GF-D8 (cell line): ENCODE measurements at places on chromosomes 1 and 21.

DNA sequence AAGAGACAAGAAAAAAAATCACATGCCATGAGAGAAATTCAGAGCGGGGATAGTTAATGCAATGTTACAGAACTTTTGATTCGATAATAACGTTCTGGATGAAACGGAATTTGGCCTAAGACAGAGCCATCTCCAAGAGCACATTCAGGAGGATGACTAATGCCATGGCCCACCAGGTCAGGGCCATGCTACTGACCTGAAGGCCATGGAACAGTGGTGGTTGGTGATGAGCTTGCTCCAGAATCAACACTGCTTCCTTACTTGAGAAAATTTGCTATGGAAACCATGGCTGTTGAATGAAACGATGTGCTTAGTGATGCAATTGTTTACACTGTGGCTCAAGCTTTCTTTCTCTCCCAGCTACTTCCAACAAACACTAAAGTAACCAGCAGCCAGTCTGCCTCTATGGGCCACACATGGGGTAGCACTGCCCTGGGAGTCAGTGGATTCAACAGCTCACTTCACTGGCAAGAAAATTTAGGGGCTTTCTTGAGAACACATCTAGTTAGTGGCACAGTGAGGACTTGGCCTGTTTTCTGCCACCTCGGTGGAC is 299.1 kb downstream of the PCP4 start:
- DNase-seq, result no peak

- no peak for DNase-seq
Measured at GRCh38 chr1:204711103-204711946, 25.8 kb upstream of the LRRN2 start.

DNA sequence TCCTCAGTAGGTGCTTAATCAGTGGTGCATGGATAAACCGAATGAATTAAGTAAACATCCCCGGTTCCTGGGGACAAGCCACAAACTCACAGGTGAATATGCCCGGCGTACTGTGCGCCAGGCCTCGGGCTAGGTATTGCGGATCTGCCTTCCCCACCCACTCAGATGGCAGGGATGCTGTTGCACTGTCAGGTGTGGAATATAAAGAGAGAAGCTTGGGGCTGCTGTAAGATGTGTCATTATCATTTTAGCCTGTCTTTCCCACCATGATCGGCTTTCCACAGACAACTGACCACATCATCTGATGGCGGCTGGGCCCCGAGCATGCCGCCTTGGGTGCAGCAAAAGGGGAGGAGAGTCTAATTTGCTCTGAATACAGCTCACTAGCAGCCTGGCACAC is 45.4 kb upstream of the LRP8 start:
- no peak for DNase-seq

DNA sequence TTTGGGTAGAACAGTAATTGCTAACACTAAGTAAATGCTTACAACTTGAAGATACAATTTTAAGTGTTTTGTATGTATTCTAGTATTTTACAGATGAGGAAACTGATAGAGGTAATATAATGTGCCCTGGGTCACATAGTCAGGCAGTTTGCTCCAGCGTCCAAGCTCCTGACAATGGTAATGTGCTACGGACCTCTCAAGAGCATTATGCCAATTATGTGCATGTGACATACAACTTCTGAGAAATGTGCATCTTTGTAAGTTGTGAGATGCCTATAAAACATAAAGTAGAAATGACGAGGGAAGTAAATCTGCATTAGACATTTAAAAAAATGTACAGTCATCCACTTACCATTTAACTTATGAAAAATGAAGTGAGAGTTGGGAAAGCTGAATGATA is 186.8 kb downstream of the LRRC7 start:
- no peak for DNase-seq

GRCh38 chr1:56639211-56639610 is 5.9 kb upstream of the PRKAA2 start:
- no peak for DNase-seq

DNA sequence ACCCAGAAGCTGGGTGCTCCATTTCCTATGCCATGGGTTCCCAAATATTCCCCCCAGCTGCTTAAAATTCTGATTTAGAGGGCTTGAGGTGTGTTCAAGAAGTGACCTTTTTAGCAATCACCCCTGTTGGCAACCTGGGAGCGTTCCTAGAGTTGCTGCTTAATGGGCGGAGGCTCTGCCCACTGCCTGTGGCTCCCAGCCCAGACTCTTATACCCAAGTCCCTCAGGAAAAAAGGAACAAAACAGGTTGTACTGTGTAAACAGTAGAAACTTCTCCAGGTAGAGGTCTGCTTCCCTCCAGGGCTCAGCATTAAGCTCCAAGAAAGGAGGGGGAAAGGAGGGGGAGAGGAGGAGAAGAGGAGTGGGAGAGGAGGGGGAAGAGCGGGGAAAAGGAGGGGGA is 14.6 kb upstream of the TENT5C start:
- DNase-seq, result no peak

DNA sequence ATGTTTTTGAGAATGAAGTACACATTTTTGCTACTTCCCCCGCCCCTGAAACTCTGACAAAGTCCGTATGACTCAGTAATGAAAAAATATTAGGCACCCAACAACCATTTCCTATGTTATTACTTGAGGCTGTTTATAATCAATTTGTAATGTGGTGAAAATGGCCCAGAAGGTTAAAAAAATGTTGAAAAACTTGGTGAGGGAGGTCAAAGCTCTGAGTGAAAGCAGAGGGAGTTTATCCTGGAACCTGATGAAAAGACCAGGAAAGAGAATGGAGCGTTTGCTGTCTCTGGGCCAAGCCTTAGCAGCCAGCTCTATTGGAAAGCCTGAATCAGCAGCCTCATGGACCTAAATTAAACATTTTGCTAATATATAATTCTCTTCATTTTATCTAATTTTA is 367.7 kb upstream of the NEGR1 start:
- DNase-seq, result no peak

DNA sequence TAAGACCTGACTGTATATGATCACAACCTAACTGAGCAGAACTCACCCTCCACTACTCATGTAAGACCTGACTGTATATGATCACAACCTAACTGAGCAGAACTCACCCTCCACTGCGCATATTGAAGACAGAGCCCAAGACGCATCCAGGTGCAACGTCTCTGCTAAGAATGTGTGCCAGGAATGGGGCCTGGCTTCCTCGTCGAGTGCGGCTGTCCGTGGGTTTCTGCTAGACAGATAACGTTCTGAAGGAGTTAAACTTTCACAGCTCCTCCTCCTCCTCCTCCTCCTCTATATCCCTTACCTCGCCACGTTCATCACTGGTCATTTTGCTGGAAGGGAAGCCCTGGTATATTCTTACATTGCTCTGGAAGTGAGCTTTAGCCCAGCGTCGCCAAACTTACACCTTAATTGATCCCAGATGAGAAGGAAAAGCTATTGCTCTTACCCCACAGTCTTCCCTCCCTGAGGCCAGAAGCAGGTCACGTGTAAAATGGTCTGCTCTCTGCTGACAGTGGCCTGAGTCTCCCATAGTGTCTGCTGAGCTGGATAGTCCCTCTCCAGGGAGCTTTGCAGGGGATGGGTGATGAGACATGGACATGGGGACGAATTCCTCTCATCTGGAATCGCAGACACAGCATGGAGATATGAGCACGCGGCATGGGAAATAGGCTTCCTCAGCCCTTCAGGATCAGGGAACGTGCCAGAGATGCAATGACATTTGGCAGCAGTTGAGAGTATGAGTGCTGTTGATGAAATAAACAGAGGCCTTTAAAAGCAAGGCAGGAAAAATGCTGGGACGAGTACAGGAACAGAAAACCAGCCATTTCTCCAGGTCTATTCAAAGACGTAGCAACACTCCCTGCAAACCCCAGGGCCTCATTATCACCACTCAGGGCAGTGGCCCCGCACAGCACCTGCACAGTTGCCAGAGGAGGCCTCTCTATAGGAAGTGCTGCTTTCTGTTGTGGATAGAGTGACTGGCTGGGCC is 528.1 kb downstream of the KIF26B start:
- DNase-seq, result no peak

DNA sequence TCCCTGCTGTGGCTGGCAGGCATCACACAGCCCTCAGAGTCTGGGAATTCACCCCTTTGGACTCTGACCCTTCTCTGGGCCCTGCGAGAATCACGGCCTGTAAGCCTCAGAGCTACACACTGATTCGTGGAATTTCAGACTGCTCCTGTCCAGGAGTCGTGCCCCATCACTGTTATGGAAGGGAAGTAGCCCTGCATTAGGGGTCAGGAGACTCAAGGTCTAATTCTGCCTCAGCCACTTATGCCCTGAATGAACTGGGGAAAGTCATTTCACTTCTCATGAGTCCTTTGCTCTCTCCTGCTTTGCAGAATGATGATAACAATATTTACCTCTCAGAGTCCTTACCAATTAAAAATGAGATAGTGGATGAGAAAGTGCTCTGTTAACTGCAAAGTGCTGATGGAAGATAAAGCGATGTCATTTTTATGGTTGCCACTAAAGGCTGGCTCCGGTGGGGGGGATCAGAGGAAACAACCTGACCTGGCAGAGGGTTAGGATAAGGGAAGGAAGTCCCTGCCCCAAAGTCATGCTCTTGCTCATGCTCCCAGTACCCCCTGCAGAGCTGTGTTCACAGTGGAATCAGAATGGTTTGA is 148.6 kb upstream of the CD34 start:
- no peak for DNase-seq

- no peak for DNase-seq
Measured at GRCh38 chr1:30765556-30766434, 8.2 kb upstream of the LAPTM5 start.

- no peak for DNase-seq
Measured at GRCh38 chr1:145884675-145885074, 991 bp downstream of the ANKRD35 start.

DNA sequence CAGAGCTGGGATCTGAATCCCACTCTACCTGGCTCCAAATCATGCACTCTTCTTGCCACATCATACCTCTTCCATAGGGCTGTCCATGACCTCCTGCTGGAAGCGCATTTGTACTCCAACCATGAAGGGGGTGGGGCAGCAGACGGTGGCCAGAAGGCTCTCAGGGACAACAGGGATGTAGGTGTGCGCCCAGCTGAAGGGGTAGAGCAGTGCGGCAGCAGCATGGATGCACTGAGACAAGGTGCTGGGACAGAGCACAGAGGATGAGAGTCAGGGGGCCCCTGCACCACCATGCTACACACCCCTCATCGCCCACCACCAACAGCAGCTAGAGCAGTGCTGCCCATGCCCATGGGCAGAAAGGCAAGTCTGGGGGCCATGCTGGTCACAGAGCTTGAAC is 8.4 kb downstream of the DENND2D start:
- no peak for DNase-seq

GRCh38 chr21:26389971-26390641 is 183.0 kb downstream of the CYYR1 start:
- peak; percentile 8 for DNase-seq

DNA sequence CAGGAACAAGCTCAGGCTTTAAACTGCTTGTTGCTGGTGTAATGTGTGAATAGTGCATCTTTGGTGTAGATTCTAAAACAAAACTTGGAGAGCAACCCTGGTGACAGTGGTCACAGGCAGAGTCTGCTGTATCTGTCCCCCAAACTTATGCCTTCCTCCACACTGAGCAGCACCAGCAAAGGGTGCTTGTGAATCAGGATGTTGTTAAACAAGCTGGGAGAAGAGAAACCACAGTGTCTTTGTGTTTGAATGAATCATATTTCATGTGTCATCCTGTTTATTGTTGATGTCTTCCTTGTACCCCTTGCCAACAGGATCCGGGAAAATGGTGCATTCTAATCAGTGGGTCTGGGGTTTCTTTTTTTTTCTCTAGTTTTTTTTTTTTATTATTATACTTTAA is 91.9 kb upstream of the COG2 start:
- no peak for DNase-seq

DNA sequence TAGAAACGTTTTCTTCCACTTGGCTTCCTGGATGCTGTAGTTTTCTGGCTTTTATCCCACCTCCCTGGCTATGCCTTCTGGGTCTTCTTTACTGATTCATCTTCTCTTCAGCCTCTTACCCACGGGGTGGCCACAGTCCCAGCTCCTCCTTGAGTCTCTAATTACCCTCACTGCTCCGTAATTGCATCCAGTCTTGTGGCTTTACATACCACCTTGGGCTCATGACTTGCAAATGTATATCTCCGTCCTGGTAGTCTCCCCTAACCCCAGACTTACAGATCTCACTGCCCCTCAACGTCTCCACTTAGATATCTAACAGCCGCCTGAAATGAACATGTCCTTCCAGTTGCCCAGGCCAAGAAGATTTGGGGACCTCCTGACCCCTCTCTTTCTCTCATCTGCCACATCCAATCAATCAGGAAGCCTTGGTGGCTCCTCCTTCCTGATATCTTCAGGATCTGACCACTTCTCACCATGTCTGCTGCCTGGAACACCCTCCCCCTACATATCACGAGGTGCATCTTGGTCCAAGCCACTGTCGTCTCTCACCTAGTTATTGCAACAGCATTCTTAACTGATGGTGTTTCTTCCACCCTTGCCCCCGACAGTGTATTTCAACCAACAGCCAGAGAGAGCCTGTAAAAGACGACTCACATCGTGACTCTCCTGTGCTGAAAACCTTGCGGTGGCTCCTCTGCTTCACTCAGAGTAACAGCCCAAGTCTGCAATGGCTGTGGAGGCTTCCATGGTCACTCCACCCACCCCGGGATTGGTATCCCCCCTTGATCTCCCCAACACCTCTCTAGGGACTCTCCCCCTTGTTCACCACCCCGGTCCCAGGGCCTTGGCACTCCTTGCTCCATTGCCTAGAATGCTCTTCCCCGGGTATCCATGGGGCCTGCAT is 219.0 kb upstream of the POU3F1 start:
- DNase-seq, result no peak

GRCh38 chr1:207031632-207032264 is 808 bp downstream of the C1orf116 start:
- no peak for DNase-seq

DNA sequence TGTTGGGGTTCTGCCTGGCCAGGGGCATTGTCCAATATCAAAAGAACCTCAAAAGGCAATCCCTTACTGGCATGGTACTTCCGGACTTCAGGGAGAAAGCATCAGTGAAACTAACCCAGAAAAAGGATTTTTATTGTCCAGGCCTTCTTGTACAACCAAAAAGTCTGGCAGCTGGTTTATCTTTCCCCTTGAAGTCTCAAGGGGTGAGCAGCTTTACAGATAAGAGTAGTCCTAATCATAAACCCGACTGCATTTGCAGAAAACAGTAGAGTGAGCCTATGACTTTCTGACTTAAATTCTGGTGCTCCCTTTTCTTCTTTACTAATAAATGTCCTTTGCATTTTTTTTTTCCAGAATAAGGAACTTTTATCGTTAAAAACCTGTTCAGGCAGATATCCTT is 104.0 kb upstream of the CHRM3 start:
- DNase-seq, result no peak

- DNase-seq, result no peak
Measured at GRCh38 chr1:202202500-202203168, 9.0 kb downstream of the LGR6 start.
